Umbilical cord (tissue), 2 donors: ENCODE measurements at places on chromosomes 11 and 22. TPM values are rescaled to one million over a fixed set of nuclear protein-coding genes. Genes with fewer than 3 reads are reported as not detected.
A peak's percentile ranks its signal among the peaks of the same experiment; 100 is the strongest.

Gene RCOR2
- total RNA-seq, result 3.4 TPM

- no peak for DNase-seq
Measured at GRCh38 chr11:22666325-22666687, at the start of gene GAS2. Gene GAS2, plus strand, starts transcription at chr11:22666611. Its CDS starts 8,259 bp downstream, at chr11:22674870.

Gene ZC3H12C
- 10.8 TPM for total RNA-seq

Gene LUZP2
- total RNA-seq, result 30.3 TPM

- DNase-seq, result no peak
Measured at GRCh38 chr11:118343248-118343647, 743 bp upstream of the CD3D start.

DNA sequence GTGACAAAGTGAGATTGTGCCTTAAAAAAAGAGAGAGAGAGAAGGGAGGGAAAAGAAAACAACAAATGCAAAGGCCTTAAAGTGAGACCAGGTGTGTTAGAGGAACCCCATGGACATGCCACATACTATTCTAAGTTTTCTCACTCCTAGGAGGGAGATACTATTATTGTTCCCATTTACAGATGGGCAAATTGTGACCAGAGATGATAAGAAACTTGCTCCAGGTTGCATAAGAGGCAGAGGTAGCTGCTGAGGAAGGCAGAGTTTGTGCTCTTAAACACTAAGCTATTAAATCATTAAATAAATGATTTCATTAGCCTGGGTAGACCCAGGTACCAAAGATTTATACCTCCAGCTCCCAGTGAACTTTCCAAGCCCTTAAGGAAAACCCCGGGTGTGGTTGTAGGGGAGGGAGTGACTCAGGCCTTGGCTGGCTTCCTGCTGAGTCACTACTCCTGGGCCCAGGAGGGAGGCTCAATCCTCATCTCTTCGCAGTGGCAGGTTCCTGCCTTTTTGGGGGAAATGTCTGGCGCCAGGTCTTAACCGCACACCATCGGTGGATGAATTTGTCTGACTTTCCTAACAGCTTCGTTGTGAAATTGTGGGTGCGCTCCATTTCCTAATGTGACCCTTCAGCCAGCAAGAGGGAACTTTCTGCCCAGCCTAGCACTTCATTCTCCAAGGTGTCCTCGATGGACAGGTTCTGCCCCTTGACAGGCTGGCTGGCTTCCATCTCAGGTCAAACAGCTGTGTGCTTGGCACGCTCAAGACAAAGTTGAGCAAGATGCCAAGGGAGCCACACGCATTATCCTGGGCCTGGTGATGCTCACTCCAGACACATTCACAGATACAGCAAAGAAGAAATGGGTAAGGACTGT lies 33.4 kb upstream of the PTPRJ start:
- peak; percentile 87 for DNase-seq

DNA sequence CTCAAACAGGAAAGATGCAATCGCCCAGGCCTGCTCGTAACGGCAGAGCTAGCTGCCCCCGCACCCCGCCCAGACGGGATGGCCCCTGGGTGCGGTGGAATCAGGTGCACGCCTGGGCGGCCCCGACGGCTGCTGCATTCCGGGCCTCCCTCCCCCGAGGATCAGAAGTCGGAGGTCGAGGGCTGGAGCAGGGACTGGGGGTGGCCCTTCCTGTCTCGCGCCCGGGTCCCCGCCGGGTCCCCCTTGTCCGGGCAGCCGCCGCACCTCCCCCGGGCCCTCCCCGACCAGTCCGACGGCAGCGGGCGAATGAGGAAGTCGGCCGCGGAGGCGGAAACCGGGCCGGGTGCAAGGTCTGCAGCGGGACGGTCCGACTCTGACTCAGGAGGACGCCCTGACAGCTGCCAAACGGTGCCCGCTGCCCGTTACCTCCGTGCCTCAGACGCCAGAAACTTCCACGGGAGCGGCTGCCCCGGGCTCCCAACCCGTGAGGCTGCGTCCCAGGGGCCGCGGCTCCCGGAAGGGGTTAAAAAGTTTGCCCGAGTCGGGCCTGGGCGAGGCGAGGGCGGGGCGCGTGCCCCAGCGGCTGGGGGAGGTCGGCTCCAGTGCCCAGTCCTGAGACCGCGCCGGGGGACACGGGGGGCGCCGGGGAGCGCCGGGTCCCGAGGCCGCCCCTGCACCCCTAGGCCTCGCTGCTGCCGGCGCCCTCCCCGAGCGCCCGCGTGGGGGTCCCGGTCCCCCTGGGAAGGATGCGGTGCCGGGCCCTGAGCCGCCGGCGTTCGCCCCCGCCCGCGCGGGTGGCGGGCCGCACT lies 663 bp downstream of the MYH9 start:
- no peak for DNase-seq

Gene MUC5B
- total RNA-seq, result 1.2 TPM

GRCh38 chr22:30190574-30190973 lies 56.0 kb downstream of the LIF start:
- no peak for DNase-seq

- DNase-seq, result no peak
Measured at GRCh38 chr11:9747828-9748227, 84.0 kb downstream of the SWAP70 start.

- DNase-seq, result no peak
Measured at GRCh38 chr11:69311767-69312385, 17.9 kb downstream of the MYEOV start.

DNA sequence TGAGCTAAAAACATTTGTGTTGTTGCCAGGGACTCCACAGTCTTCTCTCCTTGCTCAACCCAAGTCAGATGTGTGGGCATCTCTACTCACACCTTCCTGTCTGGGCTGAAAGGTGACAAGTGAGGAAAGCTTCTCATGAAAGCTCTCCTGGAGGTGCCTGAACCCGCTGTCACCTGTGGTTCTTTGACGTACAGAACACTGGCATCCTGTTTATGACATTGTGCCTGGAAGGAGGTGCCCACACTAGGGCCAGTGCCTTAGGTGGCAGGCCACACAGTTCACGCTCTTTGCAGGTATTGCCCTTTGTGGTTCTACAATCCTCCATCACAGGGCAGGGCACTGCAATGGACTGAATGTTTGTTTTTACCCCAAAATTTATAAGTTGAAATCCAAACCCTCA lies 108.5 kb downstream of the CD44 start:
- no peak for DNase-seq

- DNase-seq, result no peak
Measured at GRCh38 chr11:15169815-15170551, 55.3 kb downstream of the INSC start.

- no peak for DNase-seq
Measured at GRCh38 chr22:25772288-25772687, 30.3 kb downstream of the MYO18B start.

DNA sequence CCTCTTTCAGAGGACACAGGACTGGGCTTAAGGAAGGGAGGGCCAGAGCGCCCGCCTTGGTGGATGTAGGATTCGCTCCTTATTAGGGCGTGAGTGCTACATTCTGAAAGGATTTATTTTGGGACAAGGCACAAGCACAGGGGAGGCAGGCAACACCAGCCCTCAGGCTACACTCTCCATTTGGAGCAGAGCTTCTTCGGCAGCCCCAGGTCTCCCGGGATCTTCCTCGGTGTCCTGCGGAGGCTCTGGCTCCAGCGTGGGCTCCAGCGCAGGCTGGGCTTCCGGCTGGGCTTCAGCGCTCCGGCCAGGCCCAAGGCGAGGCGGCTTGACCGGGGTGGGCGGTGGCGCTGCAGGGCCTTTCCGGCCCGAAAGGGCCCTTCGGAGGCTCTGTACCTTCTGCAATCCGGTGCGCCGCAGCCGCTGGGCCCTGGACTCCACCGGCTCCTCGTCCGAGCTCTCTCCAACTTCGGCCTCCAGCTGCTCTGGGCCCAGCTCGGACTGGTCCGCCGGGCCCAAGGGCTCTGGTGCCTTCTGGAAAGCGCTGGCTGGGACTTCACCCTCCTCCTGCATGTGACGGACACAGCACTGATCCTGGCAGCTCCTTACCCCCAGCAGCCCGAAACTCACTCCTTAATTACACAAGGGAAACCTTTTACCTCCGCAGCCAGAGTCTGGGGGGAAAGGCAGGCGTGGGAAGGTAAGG lies 1.1 kb downstream of the CAVIN3 start:
- peak; percentile 48 for DNase-seq

Gene TAF10
- total RNA-seq, result 15.4 TPM

DNA sequence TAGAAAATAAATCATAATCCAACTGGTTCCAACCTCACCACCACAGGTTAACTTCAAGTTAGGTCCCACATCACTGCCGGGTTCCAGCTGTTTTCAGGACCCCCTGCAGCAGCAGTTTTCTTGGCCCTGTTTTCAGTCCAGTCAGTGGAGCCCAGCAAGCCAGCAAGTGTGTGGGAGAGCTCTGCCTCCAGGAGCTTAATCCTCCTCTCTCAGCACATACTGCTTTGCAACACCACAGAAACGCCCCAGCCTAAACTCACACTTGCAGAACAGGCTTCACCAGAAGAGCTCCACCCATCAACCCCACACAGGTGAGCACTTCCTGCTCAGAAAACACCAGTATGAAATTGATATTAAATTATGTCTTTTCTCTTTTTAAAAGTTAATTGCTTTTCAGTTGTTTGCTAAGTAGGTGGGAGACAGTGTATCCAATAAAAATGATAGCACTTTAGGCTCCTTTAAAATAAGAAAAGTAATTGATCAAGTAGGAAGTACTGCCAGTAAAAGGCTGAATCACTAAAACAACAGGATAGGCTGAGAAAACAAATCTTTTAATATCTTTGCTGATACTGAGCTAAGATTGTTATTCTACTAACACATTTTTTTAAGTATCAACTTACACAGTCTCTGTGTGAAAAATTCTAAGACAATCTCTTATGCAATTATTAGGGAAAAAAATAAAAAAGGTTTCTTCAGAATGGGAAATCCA lies 81.5 kb upstream of the TP53AIP1 start:
- DNase-seq, result peak; percentile 64

Gene FHIP1B
- 11.6 TPM for total RNA-seq

DNA sequence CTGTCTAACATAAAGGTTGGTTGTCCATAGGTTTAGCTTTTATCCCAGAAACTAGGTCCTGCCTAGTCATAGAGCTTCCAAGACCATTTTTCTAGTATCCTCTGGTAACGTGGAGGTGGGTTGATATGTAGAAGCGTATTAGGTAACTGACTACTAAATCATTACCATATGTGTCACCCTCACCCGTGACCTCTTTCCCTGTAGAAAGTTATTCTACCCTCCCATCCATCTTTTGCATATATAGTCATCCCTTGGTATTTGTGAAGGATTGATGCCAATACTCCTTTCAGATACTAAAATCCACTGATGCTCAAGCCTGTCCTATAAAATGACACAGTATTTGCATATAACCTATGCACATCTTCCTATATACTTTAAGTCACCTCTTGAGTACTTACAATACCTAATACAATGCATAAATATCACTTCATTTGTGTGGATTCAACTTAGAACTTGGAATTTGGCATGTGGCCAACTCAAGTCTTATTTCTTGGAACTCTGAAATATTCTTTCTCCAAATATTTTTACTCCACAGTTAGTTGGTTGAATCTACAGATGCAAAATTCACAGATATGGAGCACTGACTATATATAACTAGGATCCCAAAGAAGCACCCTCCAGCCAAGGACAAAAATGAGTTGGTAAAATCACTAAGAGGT lies 497.0 kb upstream of the TENM4 start:
- no peak for DNase-seq

Gene MGAT3
- 2.2 TPM for total RNA-seq

Gene CBLIF
- not detected for total RNA-seq

DNA sequence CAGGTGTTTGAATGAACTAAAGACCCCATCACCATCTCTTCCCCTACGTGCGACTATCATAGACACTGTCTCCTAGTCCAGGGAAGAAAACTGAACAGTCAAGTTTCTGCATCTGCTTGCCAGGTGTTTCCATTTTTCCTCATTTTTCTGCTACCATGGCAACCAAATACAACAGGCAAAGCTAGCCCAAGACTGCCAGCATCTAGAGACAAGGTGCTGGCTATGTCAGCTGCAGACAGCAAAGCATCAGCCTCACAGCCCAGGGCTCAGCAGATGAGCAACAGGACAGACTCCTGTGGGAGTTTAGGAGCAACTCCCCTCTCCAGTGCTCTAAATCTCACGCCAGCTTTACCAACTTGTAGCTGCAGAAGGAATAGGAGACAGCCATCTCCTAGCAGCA lies 124.3 kb downstream of the C11orf58 start:
- peak; percentile 23 for DNase-seq

- DNase-seq, result no peak
Measured at GRCh38 chr22:21946262-21946925, 6.3 kb downstream of the PPM1F start.

GRCh38 chr22:37371491-37371890 lies 55.8 kb downstream of the ELFN2 start:
- no peak for DNase-seq

Gene MAPK12
- 21.4 TPM for total RNA-seq

Gene DDT
- total RNA-seq, result 21.4 TPM

GRCh38 chr11:78132475-78132874 lies 7.0 kb downstream of the ALG8 start:
- DNase-seq, result no peak

- DNase-seq, result no peak
Measured at GRCh38 chr11:117562136-117562535, 234.5 kb downstream of the CEP164 start.

GRCh38 chr11:108693852-108694251 lies 29.0 kb downstream of the DDX10 start:
- no peak for DNase-seq

DNA sequence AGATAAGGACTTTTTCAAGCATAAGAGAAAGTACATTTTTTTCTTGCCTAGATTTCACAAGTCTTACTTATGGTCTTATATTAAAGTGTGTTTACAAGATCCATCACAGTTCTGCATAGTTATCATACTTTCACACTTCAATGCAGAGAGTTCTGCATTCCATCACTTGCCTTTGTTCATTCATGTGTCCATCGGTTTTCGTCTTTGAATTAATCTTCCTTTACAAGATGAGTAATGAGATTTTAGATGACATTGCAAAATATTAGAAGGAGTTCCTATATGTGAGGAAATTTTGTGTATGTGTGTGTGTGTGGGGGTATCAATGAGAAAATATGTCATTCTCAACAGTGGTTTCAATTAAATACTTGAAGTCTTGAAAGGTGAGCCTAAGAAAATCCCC lies 98.1 kb upstream of the GUCY1A2 start:
- DNase-seq, result no peak

Gene MMP13
- total RNA-seq, result not detected
